Fibroblast of skin of back (primary cell): ENCODE measurements at places on chromosomes 2 and 18.

GRCh38 chr2:199457147-199458008, at the start of gene SATB2:
Gene SATB2 (minus strand): TSS chr2:199457939. CDS start chr2:199456037, 1,902 bp downstream.
- peak; percentile 87 for DNase-seq

DNA sequence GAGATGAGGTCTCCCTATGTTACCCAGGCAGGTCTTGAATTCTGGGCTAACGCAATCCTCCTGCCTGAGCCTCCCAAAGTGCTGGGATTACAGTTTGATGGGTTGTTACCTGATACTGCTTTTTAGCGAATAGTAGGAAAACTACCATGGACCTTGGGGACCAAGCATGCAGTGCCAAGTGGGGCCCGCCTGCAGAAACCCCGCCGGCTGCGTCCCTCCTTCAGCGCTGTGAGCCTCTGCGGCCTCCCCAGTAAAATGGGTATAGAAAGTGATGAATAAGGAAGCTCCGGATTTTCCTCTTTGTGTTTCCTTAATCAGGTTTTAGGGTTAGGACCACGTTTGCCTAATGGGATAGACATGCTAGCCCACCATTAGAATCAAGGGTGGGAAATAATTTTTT, 30.4 kb downstream of the RAMP1 start:
- no peak for DNase-seq

GRCh38 chr2:926259-926793, 24.3 kb upstream of the SNTG2 start:
- no peak for DNase-seq

DNA sequence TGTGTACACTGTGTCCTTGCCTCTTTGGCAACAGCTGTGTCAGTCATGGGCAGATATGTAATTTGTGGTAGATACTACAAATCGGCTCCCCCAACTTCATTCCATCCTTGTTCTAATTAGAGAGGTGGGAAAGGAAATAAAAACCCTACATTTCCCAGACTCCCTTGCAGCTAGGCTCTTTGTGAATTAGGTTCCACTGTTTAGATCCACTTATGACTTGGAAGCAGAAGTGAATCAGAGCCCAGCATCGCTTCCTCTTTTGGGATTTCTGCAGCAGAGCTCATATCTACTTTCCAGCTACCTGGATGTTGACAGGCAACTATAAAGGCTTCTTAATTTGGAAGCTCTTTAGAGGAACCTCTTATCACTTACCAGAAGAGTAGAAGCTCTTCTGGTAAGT, 34.1 kb upstream of the NARS1 start:
- no peak for DNase-seq

GRCh38 chr18:3511980-3512379, 62.0 kb downstream of the TGIF1 start:
- DNase-seq = peak; percentile 82

DNA sequence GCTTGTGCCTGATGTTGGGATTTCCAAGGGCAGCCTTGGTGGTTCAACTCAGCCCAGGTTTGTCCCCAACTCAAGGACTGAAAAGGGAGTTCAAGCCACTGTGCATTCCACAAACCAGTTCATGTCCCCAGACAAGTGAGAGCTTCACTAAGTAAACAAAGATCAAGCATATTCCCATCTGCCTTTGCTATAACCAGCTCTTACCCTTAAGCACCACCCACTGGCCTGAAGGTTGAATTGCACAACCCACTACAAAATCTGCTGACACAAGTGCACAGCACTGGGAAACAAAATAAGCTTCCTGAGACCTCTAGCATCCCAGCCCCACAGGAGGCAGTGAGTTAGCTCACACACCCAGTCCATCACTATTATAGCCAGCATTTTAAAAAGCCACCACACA, 516.7 kb downstream of the NR4A2 start:
- no peak for DNase-seq

DNA sequence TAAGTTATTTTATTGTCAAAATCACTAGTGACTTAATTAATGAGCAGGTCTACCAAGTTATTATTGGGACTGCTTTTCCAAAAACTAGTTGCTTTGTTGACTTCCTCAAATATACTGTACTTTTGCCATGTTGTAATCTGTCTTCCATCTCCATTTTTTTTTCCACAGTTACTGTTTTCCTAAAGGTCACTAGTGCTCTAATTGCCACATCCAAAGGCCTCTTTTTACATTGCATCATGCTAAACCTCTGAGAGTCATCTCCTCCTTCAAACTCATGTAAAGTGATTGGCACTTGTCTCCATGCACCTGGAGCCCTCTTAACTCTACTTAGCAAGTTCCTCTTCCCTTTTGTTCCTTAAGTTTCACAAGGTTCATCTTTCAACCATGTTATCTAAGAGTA, 11.8 kb downstream of the PMAIP1 start:
- DNase-seq = no peak

GRCh38 chr2:203804070-203804469, 63.5 kb upstream of the CTLA4 start:
- DNase-seq = peak; percentile 98

GRCh38 chr2:100126201-100126600, 16.2 kb downstream of the AFF3 start:
- peak; percentile 31 for DNase-seq

GRCh38 chr2:52428224-52428623, 1339.4 kb upstream of the CHAC2 start:
- DNase-seq = no peak
